ENCODE measurements at places on chromosomes 1 and 21.

GRCh38 chr1:30763651-30764248 is 6.2 kb upstream of the LAPTM5 start:
- DNase-seq = no peak

DNA sequence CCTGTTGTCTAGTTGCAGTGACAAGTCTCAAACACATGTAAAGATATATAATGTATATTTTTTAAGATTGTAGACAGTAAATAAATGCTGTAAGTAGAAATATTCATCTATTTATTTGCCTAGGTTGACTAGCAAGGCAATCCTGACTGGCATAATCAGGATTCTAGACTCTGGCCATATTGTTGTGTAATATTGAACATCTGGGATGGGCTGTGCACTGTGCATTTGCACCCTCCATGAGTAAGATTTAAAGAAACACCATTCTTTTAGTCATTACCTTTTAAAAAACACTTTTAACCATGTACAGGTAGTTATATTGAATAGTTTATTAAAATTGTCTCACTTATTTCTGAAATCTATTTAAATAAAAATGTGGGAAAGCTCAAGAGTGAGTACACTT is 32.4 kb downstream of the RASAL2 start:
- DNase-seq = no peak

GRCh38 chr1:183982172-183982963 is 55.2 kb downstream of the COLGALT2 start:
- DNase-seq = no peak

DNA sequence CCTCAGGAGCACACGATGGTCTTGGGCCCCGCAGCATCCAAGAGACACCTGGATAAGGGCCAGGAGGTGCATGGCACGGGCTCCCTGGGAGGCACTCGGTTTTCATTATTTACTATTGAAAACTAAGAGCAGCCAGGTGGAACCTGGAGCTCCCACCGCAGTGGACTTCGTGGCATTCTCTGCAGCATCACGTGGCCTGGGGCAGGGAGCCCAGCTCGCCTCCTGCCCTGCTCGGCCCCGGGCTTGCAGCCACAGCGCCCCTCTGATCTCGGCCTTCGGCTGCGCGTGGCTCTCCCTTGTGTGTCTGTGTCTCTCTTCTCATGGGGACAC is 121.6 kb downstream of the SIK1 start:
- no peak for DNase-seq

DNA sequence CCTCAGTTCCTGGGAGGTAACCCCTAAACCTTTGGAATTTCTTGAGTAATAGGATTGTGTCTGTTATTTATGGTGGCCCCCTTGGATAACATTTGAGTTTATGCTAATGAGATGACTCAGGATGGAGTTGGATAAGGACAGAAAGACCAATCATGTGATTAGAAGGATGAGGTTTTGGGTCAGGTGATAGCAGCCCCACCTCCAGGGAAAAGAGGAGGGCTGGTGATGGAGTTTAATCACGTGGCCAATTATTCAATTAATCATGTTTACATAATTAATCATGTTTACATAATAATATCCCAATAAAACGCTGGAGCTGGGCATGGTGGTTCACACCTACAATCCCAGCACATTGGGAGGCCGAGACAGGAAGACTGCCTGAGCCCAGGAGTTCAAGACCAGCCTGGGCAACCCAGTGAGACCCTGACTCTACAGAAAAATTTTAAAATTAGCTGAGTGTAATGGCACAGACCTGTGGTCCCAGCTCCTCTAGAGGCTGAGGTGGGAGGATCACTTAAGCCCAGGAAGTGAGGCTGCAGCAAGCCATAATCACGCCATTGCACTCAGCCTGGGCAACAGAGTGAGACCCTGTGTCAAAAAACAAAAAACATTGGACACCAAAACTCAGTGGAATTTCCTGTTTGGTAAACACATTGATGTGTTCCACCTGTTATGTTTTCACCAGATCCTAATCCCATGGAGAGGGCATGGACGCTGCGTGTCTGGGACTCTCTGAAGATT is 73.3 kb downstream of the NUP210L start:
- no peak for DNase-seq

DNA sequence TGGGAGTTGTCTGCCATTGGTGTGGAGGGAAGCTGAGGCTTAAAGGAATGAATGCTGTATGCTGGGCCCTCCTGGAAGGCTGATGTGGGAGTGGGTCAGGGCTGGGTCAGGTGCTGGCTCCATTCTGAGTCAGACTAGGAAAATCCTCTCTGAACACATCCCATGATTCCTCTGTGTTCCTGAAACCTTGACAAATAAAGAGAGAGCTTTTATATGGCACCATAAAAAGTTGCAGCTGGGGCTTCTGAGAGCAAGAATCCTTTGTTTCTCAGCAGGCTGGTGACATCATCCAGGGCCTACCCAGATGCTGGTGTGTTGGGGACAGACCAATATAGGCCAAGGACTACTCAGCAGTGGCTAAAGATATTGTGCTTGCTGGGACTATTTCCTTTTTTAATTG is 27.8 kb upstream of the NFASC start:
- DNase-seq = no peak

- DNase-seq = no peak
These were observed 127.9 kb upstream of the DUSP10 start for GRCh38 chr1:221869779-221870178.

GRCh38 chr21:39756285-39756684 is 11.3 kb downstream of the IGSF5 start:
- no peak for DNase-seq

DNA sequence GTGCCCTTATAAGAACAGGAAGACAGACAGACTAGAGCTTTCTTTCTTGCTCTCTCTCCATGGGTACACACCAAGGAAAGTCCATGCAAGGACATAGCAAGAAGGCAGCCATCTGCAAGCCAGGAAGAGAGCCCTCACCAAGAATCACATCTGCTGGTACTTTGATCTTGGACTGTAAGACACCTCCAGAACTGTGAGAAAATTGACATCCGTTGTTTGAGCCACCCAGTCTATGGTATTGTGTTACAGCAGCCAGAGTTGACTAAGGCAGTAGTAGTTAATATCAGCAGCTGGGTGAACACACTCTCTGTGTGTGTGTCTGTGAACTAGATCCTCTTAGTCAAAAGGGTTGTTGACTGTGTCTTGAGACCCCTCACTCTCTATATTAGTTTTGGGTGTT is 53.8 kb upstream of the PPP2R5A start:
- DNase-seq = no peak

- DNase-seq = peak; percentile 75
These were observed 88.4 kb downstream of the LRRC8C start for GRCh38 chr1:89721351-89721750.

Data from pulmonary artery endothelial cell (primary cell).